ENCODE measurements at places on chromosomes 3 and 15. TPM values are rescaled to one million over a fixed set of nuclear protein-coding genes. Genes with fewer than 3 reads are reported as not detected.

- no peaks in the 10 kb centered on the region for H3K36me3 ChIP-seq
- no peak overlapping the region for H3K27ac ChIP-seq
- no peak overlapping the region for H3K4me3 ChIP-seq
- DNase-seq = no peak
- H3K27me3 ChIP-seq = peaks cover 19% of the 10 kb centered on the region
Measured at GRCh38 chr3:40366203-40367162, 20.5 kb upstream of the ENTPD3 start.

MITF gene
- polyA plus RNA-seq = not detected

NAALADL2 gene
- 1.2 TPM for polyA plus RNA-seq

GRCh38 chr3:141337523-141337854, 30.8 kb upstream of the ZBTB38 start:
- no peak for DNase-seq
- H3K27me3 ChIP-seq = no peaks in the 10 kb centered on the region
- no peak overlapping the region for H3K4me3 ChIP-seq
- peaks cover 1% of the 10 kb centered on the region for H3K36me3 ChIP-seq
- H3K4me1 ChIP-seq = peaks cover 10% of the 10 kb centered on the region

DNA sequence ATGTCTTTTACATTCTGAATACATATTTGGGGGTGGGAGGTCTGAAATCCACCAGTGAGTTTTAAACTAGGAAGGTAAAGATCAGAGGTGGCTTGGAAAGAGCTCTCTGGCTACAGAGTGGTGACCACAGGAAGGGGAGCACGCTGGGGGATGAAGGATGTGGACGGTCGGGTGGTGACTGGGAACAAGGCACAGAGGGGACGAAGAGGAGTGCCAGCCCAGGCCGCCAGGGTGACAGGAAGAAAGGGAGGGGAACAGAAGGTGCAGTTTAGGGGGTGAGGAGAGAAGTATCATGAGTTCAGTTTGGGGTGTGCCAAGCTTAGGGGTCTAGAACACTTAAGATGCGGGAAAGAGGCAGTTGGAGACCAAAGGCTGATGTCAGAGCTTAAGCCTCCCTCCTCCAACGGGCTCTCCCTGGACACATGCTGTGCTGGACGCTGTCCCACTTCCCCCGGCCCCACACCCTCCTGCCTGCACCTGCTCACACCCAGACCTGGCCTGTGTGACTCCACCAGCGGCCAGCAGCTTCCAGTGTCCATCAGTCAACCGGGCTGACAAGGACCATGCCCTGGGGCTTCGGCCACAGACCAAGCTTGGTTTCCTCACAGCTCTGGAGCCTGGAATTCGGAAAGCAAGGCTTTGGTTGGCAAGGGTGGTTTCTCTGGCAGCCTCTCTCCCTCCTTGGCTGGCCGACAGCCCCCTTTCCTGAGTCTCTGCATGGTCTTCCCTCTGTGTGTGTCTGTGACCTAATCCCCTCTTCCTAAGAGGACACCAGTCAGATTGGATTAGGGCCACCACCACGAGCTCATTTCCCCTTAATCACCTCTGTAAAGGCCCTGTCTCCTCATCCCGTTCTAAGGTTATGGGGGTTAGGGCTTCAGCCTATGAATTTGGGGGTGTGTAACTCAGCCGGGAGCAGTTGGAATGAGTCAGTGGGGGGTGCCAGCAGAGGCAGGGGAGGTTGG, 120.4 kb upstream of the IQSEC1 start:
- peaks cover 36% of the 10 kb centered on the region for H3K4me1 ChIP-seq
- H3K36me3 ChIP-seq = no peaks in the 10 kb centered on the region
- H3K27ac ChIP-seq = no peak overlapping the region
- no peak overlapping the region for H3K4me3 ChIP-seq
- no peaks in the 10 kb centered on the region for H3K27me3 ChIP-seq

GRCh38 chr3:195548006-195548405, 4.9 kb upstream of the PPP1R2 start:
- H3K27me3 ChIP-seq = no peaks in the 10 kb centered on the region

DNA sequence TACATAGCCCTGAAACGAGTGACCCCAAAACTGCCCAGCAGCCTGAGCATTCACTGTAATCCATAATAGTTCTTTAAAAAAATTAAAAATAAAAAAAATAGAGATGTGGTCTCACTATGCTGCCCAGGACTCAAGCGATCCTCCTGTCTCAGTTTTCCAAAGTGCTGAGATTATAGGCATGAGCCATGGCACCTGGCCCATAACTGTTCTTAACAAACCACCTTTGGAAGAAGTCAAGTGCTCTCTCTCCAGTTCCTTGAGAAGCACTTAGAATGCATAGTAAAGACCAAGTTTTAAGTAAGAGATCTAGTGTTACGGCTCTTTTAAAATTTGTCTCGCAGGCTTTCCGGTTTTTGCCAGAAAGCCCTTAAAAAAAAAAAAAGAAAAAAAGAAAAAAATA, 8.2 kb downstream of the CDC25A start:
- H3K27ac ChIP-seq = no peak overlapping the region
- no peak overlapping the region for H3K4me3 ChIP-seq
- peaks cover 2% of the 10 kb centered on the region for H3K27me3 ChIP-seq
- no peak for DNase-seq

- DNase-seq = no peak
- H3K4me3 ChIP-seq = no peak overlapping the region
- H3K4me1 ChIP-seq = no peaks in the 10 kb centered on the region
- H3K27me3 ChIP-seq = peaks cover 2% of the 10 kb centered on the region
- H3K27ac ChIP-seq = no peak overlapping the region
Measured at GRCh38 chr3:139227827-139228226, 116.0 kb upstream of the MRPS22 start.

DNA sequence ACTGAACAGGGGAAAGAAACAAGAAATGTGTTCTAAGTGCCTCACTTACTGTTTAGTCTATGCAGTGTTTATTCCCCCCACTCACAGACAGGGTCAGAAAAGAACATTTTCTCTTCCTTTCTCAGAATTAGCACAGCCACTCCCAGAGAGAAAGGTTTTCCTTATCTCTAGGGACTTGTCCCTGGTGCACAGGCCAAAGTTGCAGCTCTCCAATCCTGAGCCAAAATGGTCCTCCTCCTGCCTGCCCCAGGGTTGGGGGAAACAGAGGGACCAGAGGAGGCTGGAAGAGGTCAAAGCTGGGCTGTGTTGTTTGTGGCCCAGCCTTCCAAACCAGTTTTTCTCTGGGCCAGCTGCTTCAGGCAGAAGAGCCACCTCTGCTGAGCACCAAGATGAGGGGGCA, 12.0 kb downstream of the RAB6B start:
- DNase-seq = no peak
- H3K27me3 ChIP-seq = peaks cover 22% of the 10 kb centered on the region
- no peaks in the 10 kb centered on the region for H3K36me3 ChIP-seq
- H3K27ac ChIP-seq = no peak overlapping the region
- peaks cover 22% of the 10 kb centered on the region for H3K4me1 ChIP-seq

GRCh38 chr15:93929375-93930094, 301.8 kb upstream of the MCTP2 start:
- H3K4me3 ChIP-seq = no peak overlapping the region
- H3K4me1 ChIP-seq = peaks cover 1% of the 10 kb centered on the region
- no peak for DNase-seq
- H3K27me3 ChIP-seq = peaks cover 2% of the 10 kb centered on the region

DNA sequence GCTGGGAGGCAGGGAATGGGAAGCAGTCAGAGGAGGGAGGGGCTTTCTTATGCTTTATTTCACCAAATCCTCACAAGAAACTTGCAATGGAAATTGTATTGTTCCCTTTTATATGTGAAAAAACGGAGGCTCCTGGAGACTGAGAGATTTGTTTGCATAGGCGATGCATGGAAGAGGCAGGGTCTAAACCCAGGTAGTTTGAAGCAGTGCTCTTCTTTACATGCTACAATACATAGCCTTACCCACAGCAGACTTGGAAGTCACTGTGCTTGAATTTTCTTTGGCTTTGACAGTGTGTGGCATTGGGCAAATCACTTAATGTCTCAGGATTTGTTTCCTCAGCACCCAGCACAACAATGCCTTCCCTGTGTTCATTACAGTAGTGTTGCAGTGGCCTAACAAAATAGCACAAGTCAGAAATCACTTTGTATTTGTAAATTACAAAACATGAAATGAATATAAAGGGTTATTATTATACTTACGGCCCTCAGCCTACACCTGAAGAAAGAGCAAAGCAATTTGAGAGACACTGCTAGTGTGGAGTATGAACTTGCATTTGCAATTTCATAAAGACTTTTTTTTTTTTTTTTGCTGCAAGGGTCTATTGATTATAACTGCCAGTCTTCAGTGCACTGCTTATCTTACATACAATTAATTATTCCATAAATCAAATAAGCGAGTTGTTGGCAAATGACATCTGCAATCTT, 646.4 kb upstream of the KCNMB2 start:
- DNase-seq = no peak
- H3K4me3 ChIP-seq = no peak overlapping the region
- no peaks in the 10 kb centered on the region for H3K27me3 ChIP-seq
- peaks cover 3% of the 10 kb centered on the region for H3K4me1 ChIP-seq
- no peak overlapping the region for H3K27ac ChIP-seq
- no peaks in the 10 kb centered on the region for H3K36me3 ChIP-seq

DNA sequence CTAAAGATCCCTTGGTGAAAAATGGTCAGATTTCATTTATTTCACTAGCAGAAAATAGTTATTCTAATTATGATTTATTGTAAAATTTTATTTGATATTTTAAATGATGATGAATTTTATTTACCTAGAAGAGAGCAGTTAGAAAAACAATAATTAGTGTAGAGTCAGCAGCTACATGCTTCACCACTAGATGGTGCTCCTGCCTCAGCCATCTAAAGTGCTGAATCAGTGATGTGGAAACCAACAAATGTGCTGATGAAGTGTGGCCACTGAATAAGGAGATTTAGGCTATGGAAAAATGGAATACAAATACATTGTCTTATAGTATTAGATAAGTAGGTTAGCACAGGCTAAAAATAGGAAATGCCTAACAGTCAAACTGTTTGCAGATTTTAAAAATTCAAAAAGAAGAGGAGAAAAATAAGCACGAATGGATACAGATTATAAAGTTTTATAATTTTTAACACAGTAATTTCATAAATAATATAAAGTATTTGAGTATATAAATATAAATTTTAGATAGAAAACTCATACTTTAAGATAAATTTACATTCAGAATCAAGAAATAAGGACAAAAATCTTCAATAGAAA, 109.8 kb downstream of the PPP2R3A start:
- DNase-seq = peak; percentile 54
- H3K4me1 ChIP-seq = peaks cover 5% of the 10 kb centered on the region
- no peak overlapping the region for H3K4me3 ChIP-seq
- no peak overlapping the region for H3K27ac ChIP-seq
- H3K36me3 ChIP-seq = no peaks in the 10 kb centered on the region

NR1I2 gene
- polyA plus RNA-seq = 0.42 TPM

DNA sequence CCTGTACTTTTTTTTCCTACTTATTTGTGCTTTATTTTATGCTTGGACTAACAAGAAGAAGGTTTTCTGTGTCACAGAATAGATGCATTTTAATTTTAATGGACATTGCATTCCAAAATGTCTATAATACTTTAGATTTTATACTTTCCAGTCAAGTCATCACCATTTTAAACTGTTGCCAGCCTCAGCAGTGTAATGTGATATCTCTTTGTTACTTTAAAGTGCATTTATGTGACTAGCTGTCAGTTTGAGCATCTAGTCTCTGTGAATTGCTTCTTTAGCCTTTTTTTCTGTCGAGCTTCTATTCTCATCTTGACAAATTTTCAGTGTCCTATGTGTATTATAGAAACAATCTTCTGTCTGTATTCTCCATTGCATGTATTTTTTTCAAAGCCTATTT, 511.4 kb upstream of the CBLB start:
- H3K4me1 ChIP-seq = peaks cover 2% of the 10 kb centered on the region
- H3K27me3 ChIP-seq = no peaks in the 10 kb centered on the region
- H3K4me3 ChIP-seq = no peak overlapping the region
- no peak for DNase-seq
- H3K36me3 ChIP-seq = no peaks in the 10 kb centered on the region

GRCh38 chr3:82078246-82078645, 316.8 kb upstream of the GBE1 start:
- no peaks in the 10 kb centered on the region for H3K36me3 ChIP-seq
- H3K4me1 ChIP-seq = no peaks in the 10 kb centered on the region
- no peak overlapping the region for H3K4me3 ChIP-seq
- H3K27me3 ChIP-seq = no peaks in the 10 kb centered on the region
- H3K27ac ChIP-seq = no peak overlapping the region

DNA sequence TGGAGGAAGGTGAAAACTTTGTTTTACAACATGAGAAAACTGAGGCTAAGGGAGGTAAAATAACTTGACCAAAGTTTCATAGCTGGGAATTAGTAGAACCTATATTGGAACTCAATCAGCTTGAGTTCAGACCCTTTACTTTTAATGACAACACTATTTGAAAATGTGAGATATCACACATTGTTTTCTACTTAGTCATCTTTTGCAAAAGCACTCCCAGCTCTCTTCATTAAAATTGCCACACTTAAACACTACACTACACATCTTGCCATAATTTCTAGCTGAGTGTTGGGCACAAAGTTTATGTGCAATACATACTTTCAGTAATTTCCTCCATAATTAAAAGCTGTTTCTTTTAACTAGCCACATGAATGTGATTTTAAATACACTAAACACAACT, 230.4 kb upstream of the DCBLD2 start:
- no peaks in the 10 kb centered on the region for H3K36me3 ChIP-seq
- H3K27me3 ChIP-seq = no peaks in the 10 kb centered on the region
- no peak overlapping the region for H3K4me3 ChIP-seq
- DNase-seq = no peak
- no peak overlapping the region for H3K27ac ChIP-seq
- no peaks in the 10 kb centered on the region for H3K4me1 ChIP-seq

DNA sequence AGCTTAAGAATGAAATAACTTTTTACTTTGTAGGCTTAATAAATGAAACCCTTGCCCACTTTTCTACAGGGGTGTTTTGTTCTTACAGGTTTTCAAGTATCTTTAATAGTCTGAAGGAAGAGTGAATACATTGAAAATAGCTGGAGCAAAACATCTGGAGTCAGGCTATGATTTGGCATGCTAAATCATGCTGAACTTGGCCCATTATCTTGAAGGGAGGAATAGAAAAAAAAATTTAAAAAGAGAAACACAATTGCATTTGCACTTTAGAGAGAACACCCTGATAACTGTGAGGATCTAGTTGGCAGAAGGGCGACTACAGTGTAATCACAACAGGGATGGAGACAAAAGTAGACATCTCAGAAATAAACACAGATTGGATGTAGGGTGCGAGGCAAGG, 1.8 kb upstream of the IQGAP1 start:
- peaks cover under 1% of the 10 kb centered on the region for H3K36me3 ChIP-seq
- no peak for DNase-seq
- peak overlapping the region; percentile 1 for H3K4me3 ChIP-seq

COL8A1 gene
- polyA plus RNA-seq = not detected

DNA sequence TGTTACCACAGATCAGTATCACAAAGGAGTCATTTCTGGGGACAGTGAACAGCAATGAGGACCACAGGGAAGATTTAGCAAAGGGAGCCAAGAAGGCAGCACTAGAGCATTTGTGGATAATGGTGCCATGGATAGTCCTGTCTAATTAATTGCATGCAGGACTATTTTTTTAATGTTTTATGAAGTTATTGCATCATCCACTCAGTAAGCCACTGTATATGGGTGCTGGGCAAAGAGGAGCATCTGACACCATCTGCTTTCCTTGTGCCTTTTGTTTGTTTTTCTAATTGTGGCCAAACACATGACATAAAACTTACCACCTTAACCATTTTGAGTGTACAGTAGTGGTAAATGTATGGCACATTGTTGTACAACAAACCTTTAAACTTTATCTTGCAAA, 301.1 kb upstream of the LRRFIP2 start:
- no peaks in the 10 kb centered on the region for H3K4me1 ChIP-seq
- DNase-seq = no peak
- H3K27me3 ChIP-seq = peaks cover 29% of the 10 kb centered on the region

All from naive thymus-derived CD8-positive, alpha-beta T cell (primary cell).